ENCODE measurements at places on chromosomes 11 and 22.

- DNase-seq, result no peak
Observed at GRCh38 chr11:71330996-71331395, 78.6 kb upstream of the SHANK2 start.

- no peak for DNase-seq
Observed at GRCh38 chr22:46769191-46769675, 6.8 kb downstream of the TBC1D22A start.

GRCh38 chr11:45924036-45924915, 1.8 kb downstream of the LARGE2 start:
- DNase-seq, result no peak

DNA sequence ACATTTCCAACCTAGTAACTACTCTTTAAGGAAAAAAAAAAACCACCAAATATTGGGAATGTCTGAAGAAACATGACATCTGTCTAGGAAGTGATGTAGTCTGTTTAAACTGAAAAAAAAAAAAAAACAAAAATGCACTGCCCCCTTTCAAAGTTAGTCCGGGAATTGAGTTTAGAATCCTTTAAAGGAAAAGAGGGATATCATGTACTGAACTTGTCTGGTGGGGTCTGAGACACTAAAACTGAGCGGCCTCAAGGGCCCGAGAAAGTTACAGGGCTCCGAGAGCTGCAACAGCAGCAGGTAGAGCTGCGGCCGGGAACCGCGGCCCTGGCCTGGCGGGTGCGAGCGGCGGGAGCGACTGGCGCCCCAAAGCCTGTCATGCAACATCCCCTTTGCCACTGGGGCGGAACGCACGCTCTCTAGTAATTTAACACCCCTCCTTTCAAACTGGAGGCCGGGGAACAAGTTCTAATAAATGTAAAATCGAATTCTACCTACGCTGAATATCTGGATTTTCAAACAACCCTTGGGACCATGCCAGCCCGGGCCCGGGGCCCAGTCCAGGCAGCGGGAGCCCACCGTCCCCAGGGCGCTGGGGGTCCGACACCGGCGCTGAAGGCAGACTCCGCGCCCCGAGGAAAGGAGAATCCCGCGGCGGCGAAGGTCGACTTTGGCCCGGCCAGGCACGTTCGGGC, 736 bp downstream of the RDX start:
- DNase-seq, result peak; percentile 74

DNA sequence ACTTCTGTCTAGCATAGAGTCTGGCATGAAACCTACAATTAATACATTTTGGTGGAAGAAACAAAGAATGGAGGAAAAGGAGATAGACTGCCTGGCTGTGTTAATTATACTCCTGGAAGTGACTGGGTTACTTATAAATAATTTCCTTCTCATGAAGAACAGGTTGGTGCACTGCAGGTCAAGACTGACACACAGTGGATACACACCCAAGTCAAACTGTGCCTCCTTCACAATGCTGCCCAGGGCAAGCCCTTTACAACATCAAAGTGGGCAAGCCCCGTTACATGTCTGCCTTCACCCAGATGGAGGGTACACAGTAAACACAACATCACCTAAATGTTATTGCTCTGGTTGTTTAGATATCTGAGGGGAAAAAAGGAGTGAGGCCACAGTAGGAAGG, 83.7 kb upstream of the KCNA4 start:
- no peak for DNase-seq

DNA sequence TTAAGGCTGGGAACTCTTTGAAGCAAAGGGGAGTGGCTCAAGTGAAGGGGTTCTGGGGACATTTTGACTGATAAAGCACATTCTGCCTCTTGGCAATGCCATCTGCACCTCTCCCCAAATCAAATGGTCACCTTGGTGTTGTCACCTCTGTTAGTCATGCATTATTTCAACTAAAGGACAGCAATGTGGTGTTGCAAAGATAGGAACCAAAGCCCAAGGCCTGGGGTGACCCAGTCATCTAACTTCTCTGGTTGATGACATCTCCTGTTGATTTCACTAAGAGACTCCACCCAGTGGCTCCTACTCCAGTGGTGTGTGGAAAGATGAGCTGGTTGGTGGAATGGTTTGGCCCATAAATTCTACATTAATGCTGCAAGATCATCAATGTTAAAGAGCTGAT, 7.8 kb upstream of the MS4A1 start:
- no peak for DNase-seq

- DNase-seq, result peak; percentile 61
Observed at GRCh38 chr11:115653926-115654325, 149.7 kb upstream of the CADM1 start.

DNA sequence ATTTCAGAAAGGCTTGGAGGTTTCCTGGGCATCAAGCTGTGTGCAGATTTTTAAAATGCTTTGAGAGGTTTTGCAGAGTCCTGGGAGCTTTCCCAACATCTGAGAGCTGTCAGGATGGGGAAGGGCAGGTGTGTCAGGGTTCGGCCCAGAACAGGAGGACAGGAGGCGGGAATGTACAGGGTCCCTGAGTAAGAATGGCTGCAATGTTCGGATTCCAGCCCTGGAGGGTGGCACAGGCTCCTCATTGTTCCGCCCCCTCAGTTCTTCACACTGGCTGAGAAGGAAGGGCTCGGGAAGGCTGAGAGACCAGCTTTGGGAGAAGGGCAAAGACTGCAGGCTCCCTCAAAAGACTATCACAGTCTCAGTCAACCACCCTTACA, 5.1 kb upstream of the SEPTIN3 start:
- DNase-seq, result no peak

DNA sequence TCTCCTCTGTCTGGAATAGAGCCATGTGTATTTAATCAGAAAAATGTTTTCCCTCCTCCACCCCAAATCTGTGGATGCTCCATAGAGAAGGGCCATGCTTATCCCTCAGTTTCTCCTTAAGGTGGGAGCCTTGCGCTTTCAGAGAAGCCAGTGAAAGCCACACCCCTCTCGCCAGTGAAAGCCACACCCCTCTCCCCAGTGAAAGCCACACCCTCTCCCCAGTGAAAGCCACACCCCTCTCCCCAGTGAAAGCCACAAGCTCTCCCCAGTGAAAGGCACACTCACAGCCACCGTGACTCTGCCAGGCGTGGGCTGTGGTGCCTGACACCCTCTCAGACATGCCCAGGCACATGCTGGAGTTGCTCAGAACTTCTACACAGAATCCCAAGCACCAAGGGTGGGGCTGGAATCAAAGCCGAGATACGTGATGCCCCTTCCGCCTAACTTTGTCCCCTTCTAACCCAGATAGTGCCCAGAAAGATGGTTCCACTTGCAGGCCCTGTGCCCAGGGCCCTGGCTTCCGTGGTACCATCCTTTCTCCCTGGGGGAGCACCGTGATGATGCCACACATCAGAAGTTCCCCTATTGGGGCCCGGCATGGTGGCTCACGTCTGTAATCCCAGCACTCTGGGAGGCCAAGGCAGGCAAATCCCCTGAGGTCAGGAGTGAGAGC, 16.5 kb upstream of the PRR5 start:
- DNase-seq, result peak; percentile 84

- DNase-seq, result peak; percentile 55
Observed at GRCh38 chr11:92556431-92556830, 331.8 kb downstream of the FAT3 start.

GRCh38 chr11:47257517-47258316, at the start of gene NR1H3:
TSS of gene NR1H3 (plus strand) at chr11:47257996. CDS start at chr11:47259217, 1,221 bp downstream.
- DNase-seq, result peak; percentile 80

DNA sequence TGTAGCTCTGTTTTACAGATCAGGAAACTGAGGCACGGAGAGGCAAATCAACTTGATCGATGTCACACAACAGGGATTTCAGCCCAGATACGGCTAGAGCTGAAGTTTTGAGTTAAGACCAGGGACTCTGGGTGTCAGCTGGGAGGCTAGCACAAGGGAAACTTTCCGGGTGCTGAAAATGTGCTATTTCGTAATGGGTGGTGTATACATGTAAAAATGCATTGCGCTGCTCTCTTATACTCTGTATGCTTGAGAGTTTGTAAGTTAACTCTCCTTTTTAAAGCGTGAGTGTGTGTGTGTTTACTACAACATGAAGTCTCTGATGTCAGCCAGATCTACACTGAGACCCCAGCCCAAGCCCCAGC, 227.6 kb downstream of the MN1 start:
- DNase-seq, result no peak

DNA sequence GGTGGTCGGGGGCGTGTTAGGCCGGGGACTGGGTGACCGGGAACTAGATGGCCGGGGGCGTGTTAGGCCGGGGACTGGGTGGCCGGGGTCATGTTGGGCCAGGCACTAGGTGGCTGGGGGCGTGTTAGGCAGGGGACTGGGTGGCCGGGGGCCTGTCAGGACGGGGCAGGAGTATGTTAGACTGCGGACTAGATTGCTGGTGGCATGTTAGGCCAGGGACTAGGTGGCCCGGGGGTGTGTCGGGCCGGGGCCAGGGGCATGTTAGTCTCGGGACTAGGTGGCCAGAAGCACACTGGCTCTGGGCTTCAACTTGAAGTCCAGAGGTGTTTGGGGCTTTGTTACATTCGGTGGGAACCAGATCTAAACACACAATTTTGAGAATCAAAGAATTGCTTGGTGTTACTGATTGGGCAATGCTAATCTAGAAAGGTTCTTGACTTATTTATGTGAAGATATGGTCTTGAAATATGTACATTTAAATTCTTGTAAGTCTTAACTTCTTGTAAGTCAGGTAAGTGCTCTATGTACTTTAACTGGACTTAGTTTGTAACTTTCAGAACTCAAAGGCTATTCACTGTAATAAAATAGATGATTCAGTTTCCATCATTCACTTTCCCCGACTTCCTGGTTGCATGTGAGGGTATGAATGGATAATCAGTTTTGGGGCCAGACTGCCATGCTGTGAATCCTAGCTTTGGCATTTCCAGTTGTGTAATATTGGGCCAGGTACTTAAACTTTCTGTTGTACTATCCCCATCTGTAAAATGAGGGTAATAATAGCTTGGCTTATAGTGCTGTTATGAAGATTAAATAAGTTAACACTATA, 1.1 kb downstream of the EXT2 start:
- DNase-seq, result peak; percentile 14

GRCh38 chr22:26082866-26083265, 86.4 kb upstream of the SEZ6L start:
- DNase-seq, result no peak

DNA sequence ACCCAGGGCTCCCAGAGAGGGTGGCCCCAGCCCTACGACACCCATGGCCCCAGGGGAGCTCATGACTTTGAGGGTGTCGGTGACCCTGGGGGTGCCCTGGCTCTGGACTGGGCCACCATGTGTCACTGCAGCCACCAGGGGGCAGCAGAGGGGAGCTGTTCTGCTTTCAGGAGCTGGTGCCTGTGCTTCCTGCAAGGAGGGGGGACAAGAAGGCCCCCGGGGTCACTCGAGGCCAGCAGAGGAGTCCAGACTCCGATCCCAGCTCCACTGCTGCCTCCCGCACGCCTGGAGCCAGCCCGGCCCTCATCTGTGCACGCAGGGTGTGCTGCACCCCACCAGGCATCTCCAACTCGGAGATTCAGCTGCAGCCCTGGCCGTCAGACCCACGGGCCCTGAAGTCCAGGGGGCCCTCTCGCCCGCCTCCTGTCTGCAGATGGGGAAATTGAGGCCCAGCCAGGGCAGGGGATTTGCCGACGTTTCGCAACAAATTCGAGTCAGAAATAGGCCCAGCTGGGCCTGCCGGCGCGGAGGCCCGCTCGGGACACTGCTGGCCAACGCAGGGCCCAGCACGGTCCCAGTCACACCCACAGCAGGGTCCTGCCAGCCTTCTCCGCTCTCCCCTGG, 29.5 kb upstream of the WNT7B start:
- peak; percentile 94 for DNase-seq

- DNase-seq, result peak; percentile 67
Observed at GRCh38 chr11:706439-706956, 467 bp downstream of the EPS8L2 start.

DNA sequence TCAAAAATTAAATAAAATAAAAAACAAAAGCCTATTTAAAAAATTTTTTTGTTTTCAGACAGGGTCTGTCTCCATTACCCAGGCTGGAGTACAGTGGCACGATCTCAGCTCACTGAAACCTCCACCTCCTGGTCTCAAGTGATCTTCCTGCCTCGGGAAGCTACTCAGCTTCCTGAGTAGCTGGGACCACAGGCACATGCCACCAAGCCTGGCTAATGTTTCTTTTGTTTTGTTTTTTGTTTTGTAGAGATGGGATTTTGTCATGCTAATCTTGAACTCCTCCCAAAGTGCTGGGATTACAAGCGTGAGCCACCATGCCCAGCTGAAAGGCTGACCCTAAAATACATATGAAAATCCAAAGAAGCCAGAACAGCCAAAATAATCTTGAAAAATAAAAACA, 20.4 kb upstream of the L3MBTL2 start:
- no peak for DNase-seq

DNA sequence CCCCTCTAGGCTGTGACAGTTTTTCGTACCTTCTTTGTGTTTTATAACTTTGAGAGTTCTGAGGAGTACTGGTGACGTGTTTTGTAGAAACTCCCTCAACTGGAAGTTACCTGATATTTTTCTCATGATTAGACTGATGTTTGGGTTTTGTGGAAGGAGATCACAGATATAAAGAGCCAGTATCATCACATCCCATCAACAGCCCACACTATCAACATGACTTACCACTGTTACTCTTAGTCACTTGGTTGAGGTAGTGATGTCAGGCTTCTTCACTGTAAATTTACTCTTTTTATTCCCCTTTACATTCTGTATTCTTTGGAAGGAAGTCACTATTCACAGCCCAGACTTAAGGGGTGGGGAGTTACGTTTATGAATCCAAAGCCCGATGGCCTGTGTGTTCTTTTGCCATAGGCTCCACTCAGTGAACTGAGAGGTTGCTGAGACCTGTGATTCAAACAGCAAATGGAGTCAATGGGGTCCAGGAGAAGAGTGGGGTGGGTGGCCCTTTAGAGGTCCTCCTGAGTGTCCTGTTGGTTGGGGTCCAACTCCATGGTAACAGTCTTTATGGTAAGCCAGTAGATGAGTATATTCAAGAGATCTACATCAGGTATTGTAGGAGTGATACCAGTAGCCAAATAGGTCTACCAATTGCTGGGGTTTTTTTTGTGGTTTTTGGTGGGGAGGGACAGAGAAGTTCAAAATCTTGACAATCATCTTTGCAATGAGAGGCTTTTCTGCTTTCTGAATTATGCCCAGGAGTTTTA, 15.2 kb upstream of the MS4A4E start:
- DNase-seq, result no peak

DNA sequence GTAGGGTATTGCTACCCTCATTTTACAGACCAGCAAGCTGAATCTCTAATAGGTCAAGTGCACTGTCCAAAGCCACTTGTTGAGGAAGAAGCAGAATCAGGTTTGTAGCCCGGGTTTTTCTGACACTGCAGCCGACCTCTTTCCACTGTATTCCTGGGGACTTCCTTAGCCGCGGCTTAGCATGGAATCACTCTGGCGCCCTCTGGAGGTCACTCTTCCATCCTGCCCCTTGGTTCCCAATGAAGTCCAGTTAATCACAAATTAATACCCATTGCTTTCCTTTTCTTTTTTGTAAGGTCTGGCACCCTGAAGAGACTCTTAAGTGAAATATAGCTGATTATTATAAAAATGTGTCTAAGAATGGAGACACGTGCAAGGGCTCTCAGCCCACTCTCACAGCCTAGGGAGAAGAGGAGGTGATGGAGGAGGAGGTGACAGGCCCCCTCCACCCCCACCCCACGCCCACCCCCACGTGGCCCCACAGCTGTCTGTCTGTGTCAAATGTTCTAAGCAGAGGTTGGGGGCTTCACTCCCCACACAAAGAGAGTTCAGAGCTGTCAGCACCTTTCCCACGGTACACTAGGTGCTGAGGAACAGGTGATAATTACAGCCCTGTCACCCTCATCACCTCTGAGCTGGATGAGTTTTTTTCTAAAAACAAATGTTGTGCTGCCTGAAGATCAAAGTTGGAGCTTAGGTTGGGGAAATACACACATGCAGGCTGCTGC, 57.7 kb upstream of the DRD2 start:
- DNase-seq, result peak; percentile 91

Measured in hepatocyte (in vitro differentiated cells).